Adipocyte (in vitro differentiated cells): ENCODE measurements at places on chromosomes 1 and 21.

GRCh38 chr1:162641114-162641513 lies 8.8 kb downstream of the DDR2 start:
- no peak for DNase-seq

- no peak for DNase-seq
Measured at GRCh38 chr1:150995460-150995859, 11.2 kb downstream of the MINDY1 start.

DNA sequence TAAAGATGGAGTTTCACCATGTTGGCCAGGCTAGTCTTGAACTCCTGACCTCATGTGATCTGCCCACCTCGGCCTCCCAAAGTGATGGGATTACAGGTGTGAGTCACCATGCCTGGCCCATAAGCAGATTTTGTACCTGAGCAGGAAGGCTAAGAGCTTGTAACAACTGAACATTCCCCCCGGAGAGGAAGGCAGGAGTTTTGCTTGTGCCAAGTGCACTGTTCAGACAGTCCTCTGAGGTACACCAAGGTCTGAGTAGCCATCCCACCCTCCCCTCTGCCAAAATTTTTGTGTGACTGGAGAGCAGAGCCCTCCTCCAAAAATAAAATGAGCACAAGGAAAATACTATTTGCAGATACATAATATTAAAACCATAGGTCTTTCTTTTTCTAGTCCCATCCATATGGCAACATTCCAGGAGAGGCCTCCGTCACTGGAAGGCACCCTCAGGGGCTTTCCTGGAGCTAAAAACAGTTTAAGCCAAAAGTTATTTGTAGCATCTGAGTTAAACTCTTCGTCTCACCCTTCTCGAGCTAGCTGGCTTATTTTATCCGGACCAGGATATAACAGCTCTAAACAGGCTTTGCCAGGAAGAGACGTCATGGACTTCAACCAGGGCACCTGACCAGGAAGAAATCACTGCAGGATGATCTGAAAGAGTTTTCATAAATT lies 27.2 kb downstream of the CAPN2 start:
- peak; percentile 62 for DNase-seq

GRCh38 chr1:219580009-219580676 lies 32.8 kb downstream of the ZC3H11B start:
- DNase-seq, result no peak

GRCh38 chr1:20785907-20786252 lies 1.2 kb downstream of the HP1BP3 start:
- no peak for DNase-seq

DNA sequence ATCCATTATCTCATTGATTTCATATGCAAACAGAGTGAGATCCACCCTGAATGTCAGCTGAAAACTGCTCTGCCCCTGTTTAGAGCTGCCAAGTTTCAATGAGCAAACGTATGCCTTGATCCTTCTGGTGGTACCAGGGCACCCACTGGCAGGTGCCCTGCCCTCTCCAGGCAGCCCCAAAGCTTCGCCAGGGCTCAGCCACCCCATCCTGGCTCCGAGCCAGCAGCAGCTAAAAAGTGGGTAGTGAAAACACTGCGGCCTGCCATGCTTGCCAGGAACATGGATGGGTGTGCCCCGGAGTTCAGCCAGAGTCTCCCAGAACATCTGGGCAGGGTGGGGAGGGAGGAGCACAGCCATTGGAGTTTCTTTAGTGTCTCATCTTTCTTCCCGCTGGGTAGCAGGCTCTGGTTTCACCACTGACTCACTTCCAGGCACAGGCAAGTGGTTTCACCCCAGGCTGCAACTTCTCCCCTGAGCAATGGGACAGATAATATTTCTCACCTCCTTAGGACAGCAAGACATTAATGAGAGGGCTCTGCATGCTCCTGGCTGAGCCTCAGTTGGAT lies 8.1 kb upstream of the LMX1A start:
- DNase-seq, result peak; percentile 62

- DNase-seq, result peak; percentile 87
Measured at GRCh38 chr1:201982082-201982622, 296 bp upstream of the RNPEP start.

DNA sequence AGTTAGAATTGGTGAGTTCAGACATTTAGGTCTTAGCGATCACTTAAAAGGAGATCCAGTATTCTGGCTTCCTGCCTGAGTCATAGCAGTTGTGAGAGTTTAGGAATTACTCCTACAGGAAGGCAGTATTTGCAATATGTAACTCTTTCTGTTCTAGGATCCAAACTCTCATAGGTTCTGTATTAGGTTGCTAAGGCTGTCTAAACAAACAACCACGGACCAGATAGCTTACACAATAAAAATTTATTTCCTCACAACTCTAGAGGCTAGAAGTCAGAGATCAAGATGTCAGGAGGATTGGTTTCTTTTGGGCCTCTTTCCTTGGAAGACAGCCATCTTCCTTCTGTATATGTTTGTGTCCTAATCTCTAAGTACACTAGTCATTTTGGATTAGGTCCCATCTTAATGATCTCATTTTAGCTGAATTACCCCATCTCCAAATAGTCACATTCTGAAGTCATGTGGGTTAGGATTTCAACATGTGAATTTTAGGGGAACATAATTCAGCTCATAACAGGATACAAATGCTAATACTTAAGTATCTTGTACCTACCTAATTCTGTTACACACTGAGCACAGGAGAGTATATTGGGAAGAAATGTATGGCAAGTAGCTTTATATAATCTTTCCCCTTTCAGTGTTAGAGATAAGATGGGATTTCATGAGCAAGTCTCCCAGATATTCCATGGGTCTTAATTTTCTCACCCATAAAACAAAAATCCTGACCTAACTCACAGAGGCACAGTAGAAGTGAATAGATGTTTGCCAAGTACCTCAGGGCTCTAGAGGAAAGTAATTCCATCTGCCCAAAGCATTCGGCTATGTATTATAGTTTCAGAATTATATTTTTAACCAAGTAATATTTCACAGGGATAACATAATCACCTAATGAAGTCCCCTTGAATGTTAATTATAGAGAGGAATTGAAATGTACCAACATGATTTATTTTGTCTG lies 144.4 kb downstream of the PTBP2 start:
- peak; percentile 97 for DNase-seq

- DNase-seq, result no peak
Measured at GRCh38 chr1:31791131-31791858, 24.5 kb downstream of the SPOCD1 start.

- DNase-seq, result no peak
Measured at GRCh38 chr1:234881893-234882771, 246.5 kb downstream of the TOMM20 start.

GRCh38 chr21:35697321-35697808 lies 363.0 kb downstream of the SETD4 start:
- DNase-seq, result peak; percentile 13

GRCh38 chr1:30879940-30880677 lies 28.4 kb downstream of the SDC3 start:
- DNase-seq, result no peak

- DNase-seq, result peak; percentile 94
Measured at GRCh38 chr1:145751491-145752037, 32.3 kb downstream of the CD160 start.

GRCh38 chr1:243179720-243180119 lies 75.4 kb downstream of the CEP170 start:
- DNase-seq, result peak; percentile 3

GRCh38 chr1:8252266-8252951 lies 65.5 kb upstream of the SLC45A1 start:
- DNase-seq, result no peak

DNA sequence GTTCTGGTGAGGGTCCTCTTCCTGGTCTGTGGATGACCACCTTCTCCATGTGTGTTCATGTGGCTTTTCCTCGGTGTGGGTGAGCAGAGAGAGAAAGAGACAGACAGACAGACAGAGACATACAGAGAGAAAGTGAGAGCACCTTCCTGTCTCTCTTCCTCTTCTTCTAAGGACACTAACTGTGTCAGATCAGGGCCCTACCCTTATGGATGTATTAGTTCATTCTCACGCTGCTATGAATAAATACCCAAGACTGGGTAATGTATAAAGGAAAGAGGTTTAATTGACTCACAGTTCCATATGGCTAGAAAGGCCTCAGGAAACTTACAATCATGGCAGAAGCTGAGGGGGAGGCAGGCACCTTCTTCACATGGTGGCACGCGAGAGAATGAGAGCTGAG lies 131.5 kb upstream of the ZNF648 start:
- DNase-seq, result no peak

- DNase-seq, result no peak
Measured at GRCh38 chr1:174764191-174764590, 235.6 kb upstream of the CACYBP start.

- DNase-seq, result no peak
Measured at GRCh38 chr1:230423951-230424350, 2.2 kb downstream of the PGBD5 start.

- DNase-seq, result peak; percentile 94
Measured at GRCh38 chr1:155379631-155380090, 59.0 kb downstream of the RUSC1 start.

DNA sequence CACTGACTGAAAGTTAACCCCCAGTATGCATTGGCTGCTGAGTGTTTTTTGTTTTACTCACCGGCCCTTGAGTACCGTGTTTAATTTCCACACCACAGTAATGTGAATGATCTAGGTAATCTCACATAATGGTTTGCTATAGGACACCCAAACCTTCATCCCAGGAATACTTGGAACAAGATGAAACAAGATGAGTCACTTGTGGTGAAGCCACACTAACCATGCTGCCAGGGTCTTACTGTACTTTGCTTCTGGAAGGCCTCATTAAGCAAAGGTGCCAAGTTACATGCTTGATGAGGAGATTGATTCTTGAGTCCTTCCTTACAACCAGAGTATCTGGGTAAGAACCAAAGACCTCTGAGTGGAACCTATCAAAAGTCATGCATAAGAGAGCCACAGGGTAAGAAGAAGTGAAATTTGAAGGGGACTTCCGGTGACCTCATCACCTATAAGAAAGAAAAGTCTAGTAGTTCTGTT lies 163.3 kb downstream of the NRIP1 start:
- no peak for DNase-seq

GRCh38 chr1:159900086-159900680 lies at the start of gene CFAP45:
CFAP45 (minus strand) TSS chr1:159900165; CDS start chr1:159900098, 67 bp downstream.
- DNase-seq, result no peak

- DNase-seq, result no peak
Measured at GRCh38 chr1:7557301-7557891, 213.7 kb upstream of the VAMP3 start.

GRCh38 chr1:167418391-167418790 lies 99.9 kb downstream of the CD247 start:
- no peak for DNase-seq

GRCh38 chr1:219109424-219110018 lies 64.2 kb upstream of the LYPLAL1 start:
- DNase-seq, result no peak

DNA sequence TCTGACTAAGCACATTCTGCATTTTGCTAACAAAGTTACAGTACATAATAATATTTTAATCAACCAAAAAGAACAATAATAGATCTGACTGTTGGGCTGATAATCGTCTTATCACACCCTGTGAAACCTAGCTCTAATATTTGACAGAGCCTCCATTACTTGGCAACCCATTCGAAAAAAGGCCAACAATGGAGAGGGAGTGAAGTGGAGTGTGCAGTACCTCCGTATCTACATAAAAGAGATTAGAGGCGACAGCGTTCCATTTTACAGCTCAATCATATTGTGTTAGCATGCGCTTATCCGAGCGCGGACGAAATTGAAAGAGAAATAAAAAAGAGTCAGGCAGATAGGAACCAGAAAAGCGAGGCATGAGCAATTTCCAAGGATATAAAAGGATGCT lies 137.3 kb upstream of the USH2A start:
- no peak for DNase-seq

DNA sequence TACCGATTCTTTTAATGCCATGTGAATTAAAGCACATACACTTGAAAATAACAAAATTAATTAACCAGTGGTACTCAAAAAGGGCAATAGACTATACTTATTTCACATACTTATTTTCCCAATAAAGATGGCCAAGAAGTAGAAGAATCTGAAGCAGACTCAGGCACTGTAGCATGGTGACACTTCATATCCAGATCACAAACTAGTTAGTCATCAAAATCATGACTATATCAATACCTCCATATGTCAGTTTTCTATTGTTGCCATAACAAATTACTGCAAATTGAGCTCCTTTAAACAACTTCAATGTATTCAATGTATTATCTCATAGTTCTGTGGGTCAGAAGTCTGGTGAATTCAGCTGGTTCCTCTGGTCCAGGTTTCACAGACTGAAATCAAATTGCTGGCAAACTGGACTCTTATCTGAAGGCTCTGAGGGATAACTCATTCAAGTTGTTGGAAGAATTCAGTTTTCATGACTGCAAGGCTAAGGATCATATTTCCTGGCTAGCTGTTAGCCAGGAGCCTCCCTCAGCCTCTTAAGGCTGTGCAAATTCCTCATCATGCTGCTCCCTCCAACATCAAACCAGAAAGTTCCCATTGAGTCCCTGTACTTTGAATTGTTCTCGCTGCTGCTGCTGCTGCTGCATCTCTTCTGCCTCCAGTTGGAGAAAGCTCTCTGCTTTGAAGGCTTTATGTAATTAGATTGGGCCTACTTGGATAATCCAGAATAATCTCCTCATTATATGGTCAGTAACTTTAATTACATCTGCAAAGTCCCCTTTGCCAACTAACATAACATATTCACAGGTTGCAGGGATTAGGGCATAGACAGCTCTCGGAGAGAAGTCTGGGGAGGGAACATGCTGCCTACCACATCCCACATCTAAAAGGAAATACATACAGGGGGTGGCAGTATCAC lies 91.5 kb downstream of the MRPL39 start:
- DNase-seq, result peak; percentile 76

DNA sequence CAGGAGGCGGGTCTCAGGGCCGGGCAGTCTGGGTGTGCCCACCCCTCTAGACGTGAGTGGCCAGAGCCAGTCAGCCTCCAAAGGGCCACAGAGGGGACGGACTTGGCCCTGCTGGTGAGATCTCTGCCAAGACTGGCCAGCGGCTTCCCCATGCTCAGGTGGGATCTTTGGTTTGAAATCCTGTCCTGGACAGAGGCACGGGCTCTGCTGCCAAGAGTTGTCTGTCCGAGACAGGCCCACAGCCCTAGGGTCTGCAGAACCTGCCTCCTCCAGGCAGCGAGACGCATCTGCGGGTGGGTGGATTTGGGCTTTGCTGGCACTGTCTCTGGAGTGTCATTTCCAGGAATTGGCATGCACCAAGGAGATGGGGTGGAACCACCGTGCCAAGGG lies 44.3 kb upstream of the CCDC27 start:
- DNase-seq, result no peak

- peak; percentile 16 for DNase-seq
Measured at GRCh38 chr1:115726161-115726560, 42.4 kb downstream of the CASQ2 start.

GRCh38 chr1:157404614-157405013 lies 147.7 kb downstream of the FCRL5 start:
- no peak for DNase-seq

GRCh38 chr1:100622506-100622905 lies 84.6 kb downstream of the GPR88 start:
- DNase-seq, result no peak

- DNase-seq, result no peak
Measured at GRCh38 chr1:153426809-153427208, 10.5 kb downstream of the S100A7A start.

DNA sequence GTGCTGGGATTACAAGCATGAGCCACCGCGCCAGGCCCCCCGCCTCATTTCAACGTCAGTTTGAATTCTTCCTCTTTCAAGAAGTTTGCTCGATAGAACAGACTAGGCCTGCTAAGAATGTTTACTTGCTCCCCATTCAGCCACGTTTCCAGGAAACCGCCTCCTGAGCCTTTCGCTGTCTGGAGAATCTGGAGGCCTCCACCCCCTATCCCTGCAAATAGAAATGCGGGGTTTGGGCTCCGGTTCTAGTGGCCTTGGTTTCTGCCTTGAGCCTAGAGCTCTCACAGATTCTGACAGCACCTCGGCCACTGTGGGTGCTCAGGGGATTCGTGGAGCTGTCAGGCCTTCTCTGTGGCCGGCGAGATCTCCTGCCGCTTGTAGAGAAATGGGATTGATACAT lies 84.3 kb downstream of the UBIAD1 start:
- DNase-seq, result no peak
